ENCODE measurements at places on chromosomes 4 and X.
A peak's percentile ranks its signal among the peaks of the same experiment; 100 is the strongest.

DNA sequence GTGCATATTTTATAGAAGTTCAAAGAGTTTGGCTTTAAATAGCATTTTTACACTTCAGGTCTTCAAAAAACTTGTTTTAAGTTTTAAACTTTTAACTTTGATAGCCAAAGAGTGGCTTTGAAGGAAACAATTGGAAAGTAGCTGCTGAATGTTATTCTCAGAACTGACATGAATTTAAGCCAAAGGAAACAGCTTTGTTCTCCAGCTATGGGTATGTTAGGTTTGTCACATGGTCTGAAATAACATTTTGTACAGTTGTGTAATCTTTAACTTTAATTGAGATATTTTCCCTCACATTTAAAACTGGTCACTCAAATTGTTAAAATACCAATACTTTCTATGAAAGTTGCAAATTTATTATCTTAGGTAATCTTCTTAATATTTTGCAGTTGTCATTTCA, 564.7 kb downstream of the IL15 start:
- ATAC-seq, result no peak

GRCh38 chr4:27366104-27366823, 505.6 kb downstream of the STIM2 start:
- ATAC-seq, result no peak

DNA sequence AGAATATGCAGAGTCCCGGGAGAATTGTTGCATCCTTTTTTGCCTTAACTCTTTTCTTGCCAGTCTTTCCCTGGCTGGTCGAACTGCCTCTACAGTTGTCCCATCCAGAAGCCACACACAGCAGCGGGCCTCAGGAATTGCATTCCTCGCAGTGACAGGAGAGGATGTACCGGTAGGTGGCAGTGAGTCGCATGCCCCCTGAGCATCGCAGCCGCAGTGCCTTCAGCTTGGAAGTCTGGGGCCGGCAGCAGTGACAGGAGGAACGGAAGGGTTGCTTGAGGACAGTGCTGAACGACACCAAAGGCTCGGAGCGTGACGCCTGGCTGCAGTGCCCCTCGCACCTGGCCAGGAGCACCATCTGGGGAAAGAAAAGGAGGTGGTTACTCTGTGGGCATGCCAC, 23.5 kb downstream of the NDP start:
- ATAC-seq, result peak; percentile 89

- ATAC-seq, result no peak
Observed at GRCh38 chr4:36067116-36067515, 177.2 kb downstream of the ARAP2 start.

DNA sequence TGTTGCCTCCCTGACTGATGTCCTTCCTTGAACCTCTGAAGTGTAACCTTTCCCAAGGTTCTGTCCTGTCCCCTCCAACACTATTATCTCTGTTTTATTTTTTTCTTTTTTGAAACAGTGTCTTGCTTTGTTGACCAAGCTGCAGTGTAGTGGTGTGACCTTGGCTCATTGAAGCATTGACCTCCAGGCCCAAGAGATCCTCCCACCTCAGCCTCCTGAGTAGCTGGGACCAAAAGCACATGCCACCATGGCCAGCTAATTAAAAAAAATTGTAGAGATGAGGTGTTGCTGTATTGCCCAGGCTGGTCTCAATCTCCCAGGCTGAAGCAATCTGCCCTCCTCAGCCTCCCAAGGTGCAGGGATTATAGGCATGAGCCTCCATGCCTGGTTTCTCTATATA, 59.0 kb downstream of the EDA start:
- ATAC-seq, result no peak
